ENCODE measurements at places on chromosomes 3 and 15.

DNA sequence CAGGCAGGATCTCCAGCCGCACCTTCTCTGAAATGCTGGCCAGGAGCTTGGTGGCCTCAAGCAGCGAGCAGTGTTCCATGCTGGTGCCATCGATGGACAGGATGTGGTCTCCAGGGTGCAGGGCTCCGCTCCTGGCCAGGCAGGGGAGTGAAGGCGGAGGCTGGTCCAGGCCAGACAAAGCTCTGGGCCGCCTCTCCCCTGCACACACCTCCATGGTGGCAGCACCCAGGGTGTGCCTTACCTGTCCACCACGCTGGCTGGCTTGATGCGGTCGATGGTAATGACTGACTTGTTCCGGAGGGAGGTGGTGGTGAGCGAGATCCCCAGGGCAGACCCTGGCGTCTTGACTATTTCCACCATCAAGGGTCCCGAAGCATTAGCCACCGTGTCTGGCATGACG, 20.0 kb downstream of the GRIP2 start:
- no peak for DNase-seq

GRCh38 chr3:152938974-152939636, 104.2 kb downstream of the P2RY1 start:
- DNase-seq: no peak

DNA sequence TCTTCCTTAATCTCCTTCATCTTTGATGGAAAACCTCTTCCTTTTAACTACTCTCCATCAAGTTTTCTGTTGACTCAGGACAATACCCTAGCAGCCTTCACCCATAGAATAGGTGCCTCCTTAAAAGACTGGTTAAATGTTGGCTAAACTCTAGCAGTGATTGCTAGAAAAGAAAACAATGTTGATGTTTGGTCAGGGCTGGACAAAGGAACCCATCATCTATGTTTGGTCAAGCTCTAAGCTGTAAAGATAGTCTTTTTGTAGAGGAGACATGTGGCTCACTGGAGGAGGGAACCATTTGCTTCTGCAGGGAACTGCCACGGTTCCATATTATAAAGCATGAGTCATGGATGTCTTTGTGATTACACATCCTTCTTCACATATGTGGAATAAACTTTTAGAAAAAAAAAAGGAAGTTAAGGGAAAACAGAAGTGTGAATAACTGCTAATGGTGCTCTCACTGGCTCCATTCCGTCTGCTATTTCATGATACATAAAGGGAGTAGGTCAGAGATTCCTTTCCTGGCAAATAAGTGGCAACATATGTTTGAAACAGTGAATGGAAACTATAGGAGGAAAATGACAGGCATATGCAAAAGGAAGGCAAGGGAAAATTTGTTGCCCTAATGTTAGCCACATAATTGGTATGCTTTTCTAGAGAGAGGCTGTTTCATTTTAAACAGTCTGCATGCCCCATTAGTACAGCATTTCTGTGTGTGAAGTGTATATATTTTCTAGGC, 78.2 kb downstream of the CMSS1 start:
- DNase-seq: no peak

DNA sequence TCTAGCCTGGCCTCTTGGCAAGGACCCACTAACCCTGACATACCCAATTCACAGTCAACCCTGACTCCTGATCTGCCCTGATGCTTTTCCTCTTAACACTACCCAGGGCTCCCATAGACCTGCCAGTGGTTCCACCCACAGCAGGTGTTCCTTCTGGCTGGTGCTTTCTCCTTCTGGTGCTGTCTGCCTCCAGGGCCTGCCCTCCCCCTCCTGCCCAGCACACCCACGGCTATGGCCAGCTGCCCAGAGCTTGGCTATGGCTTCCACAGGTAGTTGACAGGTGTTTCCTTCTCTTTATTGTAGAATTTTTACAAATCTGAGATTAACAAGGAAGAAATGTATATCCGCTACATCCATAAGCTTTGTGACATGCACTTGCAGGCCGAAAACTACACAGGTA, 46.5 kb upstream of the MANF start:
- DNase-seq: no peak

- DNase-seq: peak; percentile 65
Measured at GRCh38 chr3:132721479-132722164, 587 bp downstream of the NPHP3 start.

- DNase-seq: peak; percentile 37
Measured at GRCh38 chr15:92797168-92798052, 102.7 kb upstream of the CHD2 start.

GRCh38 chr15:89203705-89204273, 17.6 kb downstream of the RLBP1 start:
- DNase-seq: no peak

DNA sequence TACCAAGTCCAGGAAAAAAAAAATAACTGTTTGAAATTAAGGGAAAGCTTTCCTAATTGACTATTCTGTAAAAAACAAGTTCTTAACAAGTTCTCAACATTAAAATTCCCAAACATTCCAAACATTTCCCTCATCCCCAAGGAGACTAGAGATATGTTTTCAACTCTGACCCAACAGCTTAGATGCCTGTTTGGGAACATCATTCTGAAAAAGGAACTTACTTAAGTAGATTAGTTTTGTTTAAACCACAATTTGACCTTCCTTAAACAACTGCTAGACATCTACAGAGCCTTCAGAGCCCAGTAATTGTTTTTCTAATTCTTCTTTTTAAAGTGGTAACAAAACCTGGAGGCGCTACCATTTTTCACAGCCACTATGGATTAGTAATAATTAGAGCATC, 12.8 kb downstream of the UBR1 start:
- no peak for DNase-seq

GRCh38 chr3:136300444-136300843, 50.3 kb downstream of the PCCB start:
- no peak for DNase-seq

- no peak for DNase-seq
Measured at GRCh38 chr3:15460891-15461531, 33.6 kb downstream of the EAF1 start.

- DNase-seq: peak; percentile 51
Measured at GRCh38 chr15:69443032-69443611, 9.5 kb upstream of the RPLP1 start.

GRCh38 chr3:148087601-148088371, 609.9 kb upstream of the AGTR1 start:
- DNase-seq: no peak

- no peak for DNase-seq
Measured at GRCh38 chr15:50415752-50416404, 8.3 kb upstream of the USP8 start.

GRCh38 chr15:67433495-67434099, 87.3 kb upstream of the C15orf61 start:
- no peak for DNase-seq

DNA sequence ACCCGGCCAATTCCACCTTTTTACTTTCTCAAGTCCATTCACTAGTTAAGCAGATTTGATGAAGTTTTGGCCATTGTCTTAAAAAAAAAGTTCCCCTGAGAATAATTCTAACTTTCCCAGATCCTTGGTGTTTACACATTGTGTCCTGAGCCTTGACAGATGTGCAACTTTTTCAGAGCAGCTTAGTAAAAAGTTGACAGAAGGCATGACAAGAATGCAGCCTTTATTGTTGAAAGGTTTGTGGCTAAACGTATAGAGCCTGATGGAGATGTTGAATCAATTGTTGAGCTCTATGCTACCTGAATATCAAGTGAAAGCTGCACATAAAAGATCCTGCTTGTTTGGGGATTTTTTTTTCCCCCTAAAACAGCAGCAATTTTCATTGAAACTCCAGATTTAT, 75.3 kb upstream of the CMTM7 start:
- DNase-seq: no peak

DNA sequence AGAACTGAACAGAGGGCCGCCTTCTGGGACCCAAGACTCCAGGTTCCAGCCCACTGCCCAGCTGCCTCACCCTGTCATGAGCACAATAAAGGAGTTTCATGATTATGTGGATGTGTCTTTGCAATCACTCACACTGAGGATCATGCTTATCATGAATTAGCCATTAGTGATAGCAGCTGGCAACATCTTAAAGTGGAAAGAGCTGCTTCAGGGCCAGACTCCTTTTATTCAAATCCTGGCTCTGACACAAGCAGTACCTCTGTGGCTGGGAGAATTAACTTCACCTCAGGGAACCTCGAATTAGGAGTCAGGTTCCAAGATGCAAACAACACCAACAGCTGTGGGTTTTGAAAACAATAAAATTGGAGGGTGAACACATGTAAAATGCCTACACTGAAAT, 6.6 kb upstream of the SCAP start:
- DNase-seq: no peak

- DNase-seq: no peak
Measured at GRCh38 chr3:184334470-184335158, 2.8 kb upstream of the FAM131A start.

DNA sequence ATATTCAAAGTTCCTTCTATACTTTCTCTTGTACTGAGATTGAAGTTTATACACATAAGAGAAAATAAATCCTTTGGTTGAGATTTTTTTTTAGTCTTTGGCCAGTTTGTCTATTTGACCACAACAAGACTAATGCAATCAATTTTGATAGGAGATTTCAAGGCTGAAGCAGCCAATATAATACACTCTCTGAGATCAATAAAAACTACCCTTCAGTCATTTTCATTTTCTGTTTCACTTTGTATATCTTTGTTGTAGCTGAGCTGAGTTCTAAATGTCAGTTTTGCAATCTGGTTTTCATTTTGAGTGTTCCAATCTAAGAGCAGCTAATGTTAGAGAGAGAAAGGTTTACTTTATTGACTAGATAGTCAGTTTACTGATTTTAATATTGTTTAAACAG, 623.8 kb upstream of the ROBO1 start:
- no peak for DNase-seq

- no peak for DNase-seq
Measured at GRCh38 chr3:14150078-14150477, 25.2 kb downstream of the TMEM43 start.

GRCh38 chr3:105907777-105908176, 39.0 kb upstream of the CBLB start:
- DNase-seq: no peak

- DNase-seq: no peak
Measured at GRCh38 chr3:119990888-119991287, 103.4 kb downstream of the GSK3B start.

GRCh38 chr15:67186688-67187087, 67.8 kb downstream of the AAGAB start:
- DNase-seq: no peak

DNA sequence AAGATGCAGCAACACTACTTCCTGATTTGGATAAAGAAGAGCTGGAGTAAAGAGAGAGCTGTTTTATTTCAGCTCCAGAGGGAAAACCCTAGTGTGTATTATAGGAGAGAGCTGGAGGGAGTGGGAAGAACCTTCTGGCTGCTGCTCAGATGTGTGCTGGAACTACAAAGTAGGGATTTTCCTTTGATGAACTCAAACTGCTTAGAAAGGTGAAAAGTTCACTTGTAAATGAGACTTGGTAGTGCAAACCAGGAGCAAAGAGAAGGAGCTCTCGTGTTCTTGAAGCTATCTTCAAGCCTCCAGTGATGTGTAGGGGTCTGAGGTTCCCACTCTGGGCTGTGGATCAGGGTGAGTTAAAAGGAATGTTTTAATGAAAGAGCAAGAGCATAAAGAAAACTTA, 110.4 kb downstream of the EDEM1 start:
- no peak for DNase-seq

DNA sequence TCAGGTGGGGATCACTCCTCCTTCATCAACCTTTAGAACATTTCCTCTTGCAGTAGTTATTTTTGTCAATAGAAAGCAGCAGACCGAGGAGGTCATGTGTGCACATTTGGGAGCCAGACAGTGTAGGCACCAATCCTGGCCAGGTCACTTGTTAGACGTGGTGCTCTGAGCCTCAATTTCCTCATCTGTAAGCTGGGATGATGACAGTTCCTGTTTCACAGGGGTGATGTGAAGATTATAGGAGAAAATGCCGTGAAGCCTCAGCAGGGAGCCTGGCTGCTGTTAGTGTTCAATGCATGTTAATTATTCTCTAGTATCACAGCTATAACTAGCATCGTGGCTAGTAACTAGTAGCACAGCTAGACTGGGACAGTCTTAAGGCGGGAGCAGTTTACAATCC, 64.7 kb downstream of the ATP2B2 start:
- no peak for DNase-seq

GRCh38 chr3:59006634-59007517, 42.9 kb downstream of the CFAP20DC start:
- no peak for DNase-seq

- DNase-seq: peak; percentile 8
Measured at GRCh38 chr3:134374105-134374790, at the start of gene AMOTL2. AMOTL2 (minus strand) TSS chr3:134374447; CDS start chr3:134371433, 3,014 bp downstream.

- no peak for DNase-seq
Measured at GRCh38 chr15:39283531-39283930, 297.3 kb upstream of the THBS1 start.

DNA sequence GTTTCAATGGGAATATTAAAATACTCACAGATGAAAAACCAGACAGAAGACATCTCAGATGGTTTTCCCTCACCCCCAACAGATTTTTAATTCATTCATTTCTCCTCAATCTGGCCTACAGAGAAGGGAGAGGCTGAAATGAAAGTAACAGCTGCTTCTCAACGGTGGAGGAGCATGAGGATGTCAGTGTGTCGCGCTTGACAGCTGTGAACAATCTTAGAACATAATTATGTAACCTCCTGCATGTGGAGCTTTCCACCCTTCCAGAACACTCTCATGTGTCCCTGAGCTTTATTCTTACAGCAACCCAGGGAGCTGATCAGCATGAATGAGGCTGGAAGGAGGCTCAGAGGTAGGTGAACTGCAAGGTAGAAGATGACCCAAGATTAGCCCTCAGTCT, 52.7 kb downstream of the MB21D2 start:
- DNase-seq: peak; percentile 16

DNA sequence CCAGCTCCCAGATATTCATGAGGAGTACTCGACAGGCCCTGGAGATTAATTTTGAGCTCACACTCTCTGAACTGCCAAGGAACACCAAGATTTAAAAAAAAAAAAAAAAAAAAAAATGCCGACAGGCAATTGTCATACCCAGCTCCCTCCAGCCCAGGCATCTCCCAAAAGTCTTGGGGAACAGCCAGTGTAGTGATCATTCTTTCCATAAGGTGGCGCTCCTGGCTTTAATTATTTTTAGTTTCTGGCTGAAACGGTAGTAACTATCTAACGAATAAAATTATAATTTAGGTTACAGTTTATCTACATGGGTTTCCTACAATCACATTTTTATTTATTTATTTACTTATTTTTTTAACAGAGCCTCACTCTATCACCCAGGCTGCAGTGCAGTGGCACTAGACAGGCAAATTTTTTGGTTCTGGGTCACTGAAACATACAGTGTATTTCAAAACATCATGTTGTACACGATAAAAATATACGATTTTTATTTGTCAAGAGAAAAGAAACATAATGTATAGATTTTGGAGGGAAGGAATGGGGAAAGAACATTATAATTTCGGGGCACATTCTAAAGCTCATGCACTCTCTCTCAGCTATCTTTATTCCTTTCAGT, 157.3 kb downstream of the ADAMTS9 start:
- DNase-seq: no peak

DNA sequence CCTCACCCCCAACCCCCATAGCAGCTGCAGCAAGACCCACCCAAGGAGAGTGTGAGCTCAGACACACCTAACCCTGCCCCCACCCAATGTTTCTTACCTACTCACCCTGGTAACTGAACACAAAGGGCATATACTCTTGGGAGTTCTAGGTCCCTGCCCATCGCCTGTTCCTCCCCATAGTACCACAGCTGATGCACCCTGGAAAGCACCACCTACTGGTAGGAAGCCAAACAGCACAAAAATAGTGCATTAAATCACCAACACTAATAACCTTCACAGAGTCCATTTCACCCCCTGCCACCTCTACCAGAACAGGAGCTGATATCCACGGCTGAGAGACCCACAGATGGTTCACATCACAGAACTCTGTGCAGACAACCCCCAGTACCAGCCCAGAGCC, 245.2 kb downstream of the EFHB start:
- no peak for DNase-seq
